Ecto neural progenitor cell (in vitro differentiated cells): ENCODE measurements at places on chromosomes 16 and 17.

GRCh38 chr16:67790071-67790470 lies 16.3 kb downstream of the RANBP10 start:
- no peak for DNase-seq

DNA sequence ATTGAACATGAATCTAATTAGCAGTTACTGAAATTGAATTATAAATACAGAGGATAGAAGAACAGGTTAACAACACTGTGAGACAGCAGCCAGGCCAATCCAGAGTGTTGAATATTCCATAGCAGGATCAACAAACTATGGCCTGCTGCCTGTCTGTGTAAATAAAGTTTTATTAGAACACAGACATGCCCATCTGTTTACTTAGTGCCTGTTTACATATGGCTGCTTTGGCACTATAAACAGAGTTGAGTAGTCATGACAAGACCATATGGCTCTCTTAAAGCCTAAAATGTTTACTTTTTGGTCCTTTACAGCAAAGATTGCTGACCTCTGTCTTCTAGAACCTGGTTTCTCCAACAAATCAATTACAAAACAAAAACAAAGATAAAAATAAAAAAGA lies 115.4 kb upstream of the CDC42EP4 start:
- no peak for DNase-seq

- DNase-seq, result no peak
These were observed 27.0 kb upstream of the NF1 start for GRCh38 chr17:31067691-31068184.

- no peak for DNase-seq
These were observed 1496.5 kb upstream of the GOT2 start for GRCh38 chr16:60230666-60231065.

DNA sequence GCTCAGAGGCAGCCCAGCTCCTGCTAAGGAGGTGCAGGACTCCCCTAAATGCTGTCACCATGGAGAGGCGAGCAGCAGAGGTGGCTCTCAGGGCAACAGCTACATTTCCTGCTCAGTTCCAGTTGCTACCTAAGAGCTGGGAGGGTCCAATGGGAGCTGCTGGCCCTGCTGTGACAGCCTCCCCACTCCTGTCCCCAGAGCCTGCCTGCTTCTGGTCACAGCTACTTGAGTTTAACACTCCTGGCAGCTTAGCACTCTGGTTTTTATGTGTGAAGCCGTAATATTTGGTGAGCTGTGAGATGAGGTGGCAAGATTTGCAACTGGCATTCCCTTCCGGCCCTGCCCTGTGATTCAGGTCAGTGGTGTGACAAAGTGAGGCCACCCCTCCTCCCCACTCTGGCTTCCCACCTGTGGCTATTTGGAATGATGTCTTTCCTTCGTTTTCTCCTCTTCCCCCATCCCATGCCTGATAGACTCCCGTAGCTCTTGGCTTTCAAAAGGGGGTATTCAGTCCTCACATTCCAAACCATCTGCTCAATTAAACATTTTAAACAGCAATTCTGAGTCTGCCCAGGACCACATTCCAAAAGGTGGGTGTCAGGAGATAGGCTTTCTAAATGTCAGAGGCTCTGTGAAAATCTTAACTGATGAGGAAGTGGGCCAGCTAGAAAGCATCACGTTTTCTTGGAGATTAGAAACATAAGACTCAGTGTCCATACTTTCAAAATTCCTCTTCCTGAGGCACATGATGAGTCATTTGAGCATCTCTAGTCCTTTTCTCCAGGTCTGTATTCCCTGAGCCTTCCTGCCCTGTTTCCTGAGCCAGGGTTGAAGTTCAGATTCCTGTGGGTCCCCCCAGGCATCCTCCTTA lies 42.6 kb upstream of the SKAP1 start:
- DNase-seq, result no peak

DNA sequence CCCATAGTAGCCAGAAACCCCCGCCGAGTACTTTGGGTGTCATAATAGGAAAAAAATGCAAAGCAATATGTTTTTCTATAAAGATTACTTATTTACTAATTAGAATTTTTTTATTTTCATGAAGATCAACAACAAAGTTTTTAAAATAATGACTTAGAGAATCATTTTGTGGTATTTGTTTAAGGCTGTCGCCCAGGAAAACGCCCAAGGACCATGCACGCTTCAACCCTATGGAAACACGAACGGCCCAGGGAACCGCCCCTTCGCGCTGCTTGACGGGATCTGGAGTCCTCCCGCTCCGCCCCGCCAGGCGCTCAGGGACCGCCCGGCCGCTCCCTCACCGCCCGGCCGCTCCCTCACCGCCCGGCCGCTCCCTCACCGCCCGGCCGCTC lies 408 bp upstream of the KPNA2 start:
- DNase-seq, result peak; percentile 97

- DNase-seq, result no peak
These were observed 21.3 kb upstream of the HOXB13 start for GRCh38 chr17:48749621-48750553.

DNA sequence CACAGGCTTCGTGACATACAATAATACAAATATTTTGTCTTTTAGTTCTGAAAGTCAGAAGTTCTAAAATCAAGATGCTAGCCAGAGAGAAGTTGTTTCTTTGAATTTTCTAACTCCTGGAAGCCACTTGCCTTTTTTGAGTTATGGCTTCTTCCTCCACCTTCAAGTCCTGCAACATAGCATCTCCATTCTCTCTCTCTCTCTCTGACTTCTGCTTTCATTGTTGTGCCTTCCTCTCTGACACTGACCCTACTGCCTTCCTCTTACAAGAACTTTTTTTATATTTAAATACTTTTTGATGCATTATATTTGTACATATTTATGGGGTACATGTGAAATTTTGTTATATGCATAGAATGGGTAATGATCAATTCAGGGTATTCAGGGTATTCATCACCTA lies 205.9 kb downstream of the MAP2K6 start:
- DNase-seq, result no peak

DNA sequence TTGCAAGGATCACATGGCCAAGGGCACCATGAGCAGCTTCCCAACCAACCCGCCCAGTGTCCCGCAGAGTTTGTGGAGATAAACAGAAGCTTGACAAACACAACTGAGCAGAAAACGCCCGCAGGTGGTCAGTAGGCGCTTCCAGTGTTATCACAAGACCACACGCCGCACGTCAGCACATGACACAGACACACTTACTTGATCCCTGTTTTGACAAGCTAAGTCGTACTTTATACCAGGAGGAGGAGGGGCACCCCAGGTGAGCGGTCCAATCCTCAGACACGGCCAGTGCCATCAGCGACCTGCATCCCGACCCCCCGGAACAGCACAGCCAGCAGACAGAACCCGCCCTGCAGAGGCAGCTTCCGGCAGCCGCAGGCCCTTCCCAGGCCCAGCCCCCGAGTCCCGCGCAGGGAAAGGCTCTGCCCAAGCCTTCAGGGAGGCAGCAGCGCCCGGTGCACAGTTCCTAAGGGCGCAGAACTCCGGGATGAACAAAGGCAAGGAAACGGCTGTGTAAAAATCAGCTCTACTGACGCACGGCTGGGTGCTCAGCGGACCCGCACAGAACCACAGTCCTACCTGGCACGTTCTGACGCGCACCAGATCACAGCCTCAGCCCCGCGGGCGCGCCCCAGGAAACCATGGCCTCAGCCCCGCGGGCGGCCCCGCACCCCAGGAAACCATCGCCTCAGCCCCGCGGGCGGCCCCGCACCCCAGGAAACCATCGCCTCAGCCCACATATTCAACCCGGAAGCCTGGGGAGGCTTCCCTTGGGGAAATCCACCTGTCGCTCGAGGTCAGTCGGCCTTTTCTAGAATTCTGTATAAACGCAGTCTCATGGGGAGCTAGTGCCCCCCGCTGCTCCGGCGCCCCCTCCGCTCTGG lies 27.8 kb downstream of the AXIN1 start:
- no peak for DNase-seq

GRCh38 chr17:40949418-40949817 lies 12.0 kb upstream of the KRT23 start:
- no peak for DNase-seq

GRCh38 chr16:57245472-57246113 lies 534 bp downstream of the ARL2BP start:
- no peak for DNase-seq

DNA sequence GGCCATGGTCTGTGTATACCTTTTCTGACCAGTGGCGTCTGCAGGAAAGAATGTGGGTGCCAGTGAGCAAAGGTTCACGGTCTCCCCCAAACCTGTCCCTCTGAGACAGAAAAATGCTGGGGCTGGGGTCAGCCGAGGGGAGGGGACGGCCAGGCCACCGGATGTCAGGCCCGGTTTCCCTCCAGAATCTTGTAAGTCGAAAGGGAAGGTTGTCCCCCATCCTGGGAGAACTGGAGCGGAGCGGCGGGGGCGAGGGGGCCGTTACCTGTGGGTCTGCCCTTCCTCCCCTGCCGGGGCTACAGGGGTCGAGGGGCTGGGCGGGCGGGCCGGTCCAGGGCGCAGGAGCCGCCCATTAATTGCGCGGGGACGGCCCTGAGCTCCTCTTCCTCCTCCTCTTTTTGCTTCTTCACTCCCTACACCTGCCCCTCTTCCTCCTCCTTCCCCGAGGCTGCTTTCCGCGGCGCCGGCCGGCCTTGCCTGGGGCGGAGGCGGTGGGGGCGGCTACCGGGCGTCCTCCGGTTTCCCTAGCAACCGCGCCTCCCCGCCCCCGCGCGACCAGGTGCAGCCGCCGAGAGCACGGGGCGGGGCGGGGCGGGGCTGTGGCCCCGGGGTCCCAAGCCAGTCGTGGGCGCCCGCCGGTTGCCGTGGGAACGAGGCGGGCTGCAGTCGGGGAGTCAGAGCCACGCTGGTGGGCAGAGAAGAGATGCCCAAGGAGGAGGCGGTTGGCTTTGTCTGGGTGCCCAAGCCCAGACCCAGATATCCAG lies at the start of gene MARCHF10:
Gene MARCHF10 (minus strand): TSS at position 503 of the 764 bp plus-strand sequence. CDS start 6,579 bp downstream, outside the sequence.
- DNase-seq, result peak; percentile 88

DNA sequence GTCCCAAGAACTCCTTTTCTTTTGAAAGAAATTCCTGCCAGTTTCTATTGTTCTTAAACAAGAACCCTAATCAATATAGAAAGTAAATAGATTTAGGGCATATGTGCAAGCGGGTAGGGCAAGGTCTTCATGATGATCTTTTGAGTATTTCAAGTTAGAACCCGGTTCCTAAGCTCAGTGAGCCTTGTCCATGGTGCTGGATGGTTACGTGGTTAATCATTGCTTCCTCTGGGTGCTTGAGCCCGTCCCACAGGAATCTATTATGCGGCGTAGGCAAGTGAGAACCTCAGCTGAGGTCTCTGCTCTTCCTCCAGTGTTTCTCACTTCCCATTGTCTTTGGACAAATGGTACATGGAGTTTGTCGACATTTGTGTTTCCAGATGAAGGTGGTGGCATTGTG lies 580.8 kb upstream of the EEF2KMT start:
- DNase-seq, result peak; percentile 53

- DNase-seq, result no peak
These were observed 62.3 kb downstream of the TMEM100 start for GRCh38 chr17:55660178-55660886.

DNA sequence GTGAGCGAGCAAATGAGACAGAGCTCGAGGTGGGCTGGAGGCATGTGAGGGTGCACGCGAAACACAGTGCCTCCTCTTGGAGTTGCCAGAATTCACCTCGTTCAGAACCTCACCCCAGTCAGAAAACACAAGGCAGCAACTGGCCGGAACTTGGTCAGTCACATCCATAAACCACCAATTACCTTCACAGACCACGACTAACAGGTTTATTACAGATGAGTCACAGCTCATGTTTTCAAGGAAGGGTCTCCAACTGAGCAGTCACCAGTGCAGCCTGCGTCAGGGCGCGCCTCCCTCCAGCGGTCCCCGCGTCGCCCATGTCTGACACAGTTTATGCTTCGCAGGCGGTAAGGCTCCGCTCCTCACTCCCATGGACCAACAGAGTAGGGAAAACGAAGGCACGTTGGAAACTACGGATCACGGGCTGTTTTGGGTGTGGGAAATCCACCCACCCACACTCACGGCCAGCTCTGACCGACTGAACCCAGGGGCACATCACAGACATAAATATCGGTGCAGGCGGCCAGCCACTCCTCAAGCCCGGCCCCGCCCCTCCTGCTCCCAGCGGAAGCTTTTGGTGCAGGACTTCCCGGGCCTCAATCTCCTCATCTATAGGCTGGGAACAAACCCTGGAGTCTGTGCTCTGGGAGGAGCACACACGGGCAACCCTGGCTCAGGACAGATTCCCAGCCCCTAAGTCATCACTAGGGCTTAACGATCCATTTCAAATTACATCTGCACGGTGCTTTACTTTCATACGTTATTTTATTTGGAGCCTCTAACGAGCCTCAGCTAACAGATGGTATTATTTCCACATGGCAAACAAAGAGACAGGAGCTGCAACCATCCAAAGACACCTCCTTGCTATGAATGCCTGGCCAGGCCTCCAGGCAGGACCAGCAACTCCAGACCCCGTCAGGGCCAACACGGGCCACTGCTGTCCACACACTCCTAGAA lies 126.3 kb downstream of the ZNF778 start:
- DNase-seq, result no peak

GRCh38 chr17:80437532-80437931 lies 22.6 kb downstream of the ENDOV start:
- DNase-seq, result no peak

- DNase-seq, result no peak
These were observed 2.8 kb downstream of the DBNDD1 start for GRCh38 chr16:90016339-90016950.

GRCh38 chr17:752620-753219 lies 656 bp upstream of the GEMIN4 start:
- no peak for DNase-seq

DNA sequence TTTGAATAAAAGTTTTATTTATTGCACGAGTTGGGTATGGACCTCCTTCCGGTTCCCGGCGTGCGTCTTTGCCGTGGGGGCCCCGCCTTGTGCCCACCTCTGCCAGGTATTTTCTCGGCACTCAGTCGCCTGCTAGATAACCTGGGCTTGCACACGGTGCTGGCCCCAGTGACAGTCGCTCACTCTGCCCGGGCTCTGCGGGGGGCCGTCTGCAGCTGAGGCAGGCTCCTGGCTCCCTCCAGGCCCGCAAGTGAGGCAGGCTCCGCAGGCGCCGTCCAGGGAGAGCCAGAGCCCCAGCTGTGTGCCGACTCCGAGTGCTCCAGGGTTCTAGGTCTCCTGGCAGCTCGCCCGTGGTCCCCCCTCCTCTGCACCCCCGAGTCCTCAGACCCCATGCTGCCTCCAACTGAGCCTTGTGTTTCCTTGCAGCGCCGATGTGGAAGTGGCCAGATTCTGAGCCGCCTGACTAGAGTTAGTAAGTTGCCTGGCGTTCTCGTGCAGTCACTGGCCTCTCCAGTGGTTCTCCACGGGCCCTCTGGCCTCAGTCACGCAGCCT lies 54.7 kb upstream of the PVALEF start:
- no peak for DNase-seq

- DNase-seq, result no peak
These were observed 9.2 kb downstream of the PAFAH1B1 start for GRCh38 chr17:2602597-2603017.

- no peak for DNase-seq
These were observed 93.9 kb downstream of the YPEL2 start for GRCh38 chr17:59425085-59425931.

GRCh38 chr17:40070709-40071312 lies 8.0 kb downstream of the THRA start:
- no peak for DNase-seq

GRCh38 chr16:75011634-75012307 lies 12.9 kb downstream of the ZNRF1 start:
- no peak for DNase-seq

- no peak for DNase-seq
These were observed 358 bp upstream of the ARHGDIG start for GRCh38 chr16:280005-280460.

- no peak for DNase-seq
These were observed 13.9 kb upstream of the HES7 start for GRCh38 chr17:8137645-8138373.

- no peak for DNase-seq
These were observed 57.1 kb downstream of the HELZ start for GRCh38 chr17:67187927-67188326.

- DNase-seq, result no peak
These were observed 6.4 kb downstream of the PDK2 start for GRCh38 chr17:50101346-50102163.

GRCh38 chr17:19781488-19782458 lies 33.7 kb upstream of the ALDH3A1 start:
- no peak for DNase-seq
